Activated CD8-positive, alpha-beta memory T cell treated with anti-CD3 and anti-CD28 coated beads for 48 hours (primary cell): ENCODE measurements at places on chromosomes 16 and 17.

- no peak for DNase-seq
Observed at GRCh38 chr17:64160378-64160777, 30.4 kb upstream of the ERN1 start.

DNA sequence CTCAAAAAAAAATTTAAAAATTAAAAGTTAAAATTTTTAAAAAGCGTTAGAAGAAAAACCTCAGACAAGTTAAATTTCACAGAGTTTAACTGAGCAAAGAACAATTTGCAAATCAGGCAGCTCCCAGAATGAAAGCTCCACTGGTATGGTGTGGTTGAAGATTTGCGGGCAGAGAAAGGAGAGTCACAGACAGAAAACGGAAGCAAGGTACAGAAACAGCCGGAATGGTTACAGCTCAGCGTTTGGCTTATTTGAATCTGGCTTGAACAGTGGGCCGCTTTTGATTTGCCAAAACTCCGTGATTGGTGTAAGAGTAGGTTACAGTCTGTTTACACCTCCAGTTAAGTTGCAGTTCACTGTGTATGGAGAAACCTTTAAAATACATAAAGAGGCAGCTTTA, 297.1 kb downstream of the HS3ST4 start:
- DNase-seq, result no peak

DNA sequence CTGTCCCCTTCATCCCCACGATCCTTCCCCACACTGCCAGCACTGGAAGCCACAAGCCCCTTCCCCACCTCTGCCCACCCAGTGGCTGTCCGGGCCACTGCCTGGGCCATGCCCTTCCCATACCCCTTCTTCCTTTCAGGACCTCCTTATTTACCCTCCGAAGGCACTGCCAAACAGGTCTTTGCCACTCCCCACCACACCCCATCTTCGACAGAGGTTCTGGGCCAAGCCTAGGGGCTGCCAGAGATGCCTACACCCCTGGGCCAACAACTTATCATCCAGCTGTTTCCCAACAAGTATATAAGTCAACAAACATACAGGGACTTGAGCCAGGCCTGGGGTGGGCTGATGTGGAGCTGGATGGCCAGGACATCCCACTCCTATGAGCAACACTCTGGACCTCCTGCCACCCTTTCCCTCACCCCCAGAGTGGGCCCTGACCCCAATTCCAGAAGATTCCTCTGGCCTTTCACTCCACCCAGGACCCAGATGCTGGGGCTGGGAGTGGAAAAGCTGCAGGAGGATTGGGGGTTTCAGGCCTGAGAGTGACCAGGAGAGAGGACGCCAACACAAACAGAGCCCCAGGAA, 1.5 kb upstream of the PPP1R1B start:
- DNase-seq, result no peak

DNA sequence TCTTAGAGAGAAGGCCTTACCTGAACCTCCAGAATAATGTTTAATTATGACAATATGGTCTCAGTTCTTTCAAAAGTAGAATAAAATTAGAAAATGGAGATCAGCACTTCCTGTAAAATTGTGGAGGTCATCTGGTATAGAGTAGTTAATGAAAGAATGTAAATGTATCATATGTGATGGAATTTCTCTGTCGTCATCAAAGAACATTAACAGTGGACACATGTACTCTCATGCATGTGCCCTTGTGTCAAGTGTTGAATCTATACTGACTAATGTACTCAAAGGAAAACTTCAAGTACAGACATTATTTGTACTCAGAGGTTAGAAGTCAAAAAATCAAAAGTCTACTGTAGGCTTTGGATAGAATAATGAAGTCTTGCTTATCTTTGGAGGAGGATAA, 129.2 kb upstream of the MYOCD start:
- DNase-seq, result no peak

DNA sequence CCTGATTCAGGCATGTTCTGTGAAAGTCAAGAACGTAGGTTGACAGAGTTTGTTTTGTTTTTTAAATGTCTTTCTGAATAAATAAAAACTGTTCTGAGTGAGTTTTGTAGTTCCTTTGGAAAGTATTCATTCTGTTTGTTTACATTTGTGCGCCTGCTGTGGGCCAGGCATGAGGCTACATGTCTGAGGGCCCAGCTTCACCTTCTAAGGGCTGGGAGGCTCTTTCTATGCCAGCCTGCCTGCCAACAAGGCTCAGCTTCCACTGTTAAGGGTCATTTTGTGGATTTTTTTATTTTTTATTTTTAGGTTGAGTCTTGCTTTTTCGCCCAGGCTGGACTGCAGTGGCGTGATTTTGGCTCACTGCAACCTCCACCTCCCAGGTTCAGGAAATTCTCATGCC, 6.1 kb downstream of the WWOX start:
- DNase-seq, result no peak

- no peak for DNase-seq
Observed at GRCh38 chr16:63188086-63188771, 1152.0 kb upstream of the CDH8 start.
